ENCODE measurements at places on chromosomes 2 and 18.

- no peak for DNase-seq
These were observed 68.9 kb upstream of the CELF4 start for GRCh38 chr18:37634516-37634915.

- no peak for DNase-seq
These were observed 905.1 kb downstream of the NRXN1 start for GRCh38 chr2:50126845-50127244.

DNA sequence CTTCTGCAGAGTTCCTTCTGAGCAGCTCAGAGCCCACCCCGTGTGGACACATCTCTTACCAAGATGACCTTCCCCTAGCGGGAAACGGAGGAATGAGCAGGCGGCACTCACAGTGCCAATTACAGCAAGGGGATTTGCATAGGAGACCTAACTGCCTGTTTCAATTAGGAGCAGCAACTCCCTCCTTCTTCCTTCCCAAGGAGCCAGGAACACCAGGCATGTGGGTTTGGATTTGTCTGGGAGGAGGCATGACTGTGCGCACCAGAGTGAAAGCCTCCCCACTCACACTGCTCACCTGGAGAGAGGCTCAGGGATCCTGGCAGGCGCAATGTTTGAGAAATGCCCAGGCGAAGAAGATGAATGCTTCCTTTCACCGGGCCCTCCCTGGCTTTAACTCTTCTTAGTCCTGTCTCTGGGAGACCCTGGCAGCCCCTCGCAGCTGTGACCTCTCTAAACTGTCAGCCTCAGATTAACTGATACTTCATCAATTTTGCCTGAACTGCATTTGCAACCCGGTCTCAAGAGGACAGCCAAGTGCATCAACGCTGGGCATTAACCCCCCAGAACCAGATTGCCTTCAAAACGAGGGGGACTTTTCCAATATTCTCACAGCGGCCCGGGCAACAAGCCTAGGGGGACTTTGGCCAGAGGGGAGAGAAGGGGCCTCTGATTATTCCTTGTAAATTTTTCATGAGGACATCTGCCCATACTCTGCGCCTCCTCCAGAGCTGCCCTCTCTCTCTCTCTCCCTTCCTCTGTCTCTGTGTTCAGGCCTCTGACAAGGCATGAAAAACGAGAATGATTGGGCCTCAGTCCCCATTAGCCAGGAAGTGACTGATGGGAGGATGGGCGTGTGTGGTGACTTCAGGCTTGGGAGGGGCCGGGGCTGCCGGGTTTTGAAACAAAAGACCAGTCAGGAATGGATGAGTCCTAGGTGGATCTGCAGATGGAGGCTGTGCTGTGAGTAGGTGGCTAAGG is 93.8 kb downstream of the CMPK2 start:
- no peak for DNase-seq

- DNase-seq, result no peak
These were observed 53.5 kb upstream of the ASPRV1 start for GRCh38 chr2:70014959-70015358.

GRCh38 chr2:231139796-231140195 is 15.0 kb upstream of the HTR2B start:
- no peak for DNase-seq

- no peak for DNase-seq
These were observed 847.0 kb downstream of the LRRTM4 start for GRCh38 chr2:76675212-76675611.

DNA sequence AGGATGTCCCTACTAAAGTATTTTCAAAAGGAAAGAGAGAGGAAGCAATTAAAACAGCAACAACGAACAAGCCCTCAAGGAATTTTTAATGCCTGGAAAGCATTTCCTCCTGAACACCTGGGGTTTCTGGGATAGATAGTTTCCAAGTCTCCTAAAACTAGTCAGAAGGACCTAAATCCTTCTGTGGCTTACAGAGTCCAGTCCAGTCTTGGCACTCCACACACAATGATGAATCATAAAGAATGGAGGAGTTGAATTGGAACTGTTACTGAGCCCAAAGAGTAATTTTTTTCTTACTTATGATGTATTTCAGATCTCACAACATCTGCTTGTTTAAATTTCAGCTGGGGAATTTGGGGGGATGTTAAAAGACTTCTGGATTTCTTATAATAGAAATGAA is 144.6 kb upstream of the SETBP1 start:
- DNase-seq, result no peak

- no peak for DNase-seq
These were observed 117.9 kb downstream of the SETBP1 start for GRCh38 chr18:44798433-44799048.

DNA sequence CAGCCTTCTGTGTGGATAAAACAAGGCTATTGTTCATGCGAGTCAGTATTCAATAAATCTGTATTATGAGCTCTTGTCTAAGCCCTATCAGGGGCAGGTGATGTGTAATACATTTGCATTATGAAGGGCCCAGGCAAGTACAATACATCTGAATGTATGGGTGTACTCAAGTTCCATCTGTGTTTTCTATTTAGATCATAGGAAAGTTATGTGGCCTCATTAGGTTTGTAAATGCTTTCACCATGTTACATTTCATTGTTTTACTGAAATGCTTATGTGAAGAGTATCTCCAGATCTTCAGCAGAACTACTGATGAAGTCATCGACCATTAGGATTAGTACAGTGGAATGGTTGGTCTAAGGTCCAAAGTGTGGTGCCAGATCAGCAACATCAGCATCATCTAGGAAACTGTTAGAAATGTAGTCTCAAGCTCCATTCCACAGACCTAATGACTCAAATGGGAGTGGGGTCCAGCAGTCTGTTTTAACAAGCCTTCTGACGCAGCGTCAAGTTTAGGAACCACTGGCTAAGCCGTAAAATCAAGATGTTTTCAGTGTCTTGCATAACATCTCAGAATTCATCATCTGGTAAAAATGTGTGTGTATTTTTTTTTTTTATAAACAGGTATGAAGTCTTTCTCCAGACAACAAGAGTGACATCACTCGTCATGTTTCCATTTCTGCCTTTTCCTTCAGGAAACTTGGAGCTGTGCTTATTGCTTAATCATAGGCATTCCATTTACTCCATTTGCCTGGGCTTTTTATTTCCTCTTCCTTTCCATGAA is 80.5 kb downstream of the LYPD6 start:
- DNase-seq, result no peak

DNA sequence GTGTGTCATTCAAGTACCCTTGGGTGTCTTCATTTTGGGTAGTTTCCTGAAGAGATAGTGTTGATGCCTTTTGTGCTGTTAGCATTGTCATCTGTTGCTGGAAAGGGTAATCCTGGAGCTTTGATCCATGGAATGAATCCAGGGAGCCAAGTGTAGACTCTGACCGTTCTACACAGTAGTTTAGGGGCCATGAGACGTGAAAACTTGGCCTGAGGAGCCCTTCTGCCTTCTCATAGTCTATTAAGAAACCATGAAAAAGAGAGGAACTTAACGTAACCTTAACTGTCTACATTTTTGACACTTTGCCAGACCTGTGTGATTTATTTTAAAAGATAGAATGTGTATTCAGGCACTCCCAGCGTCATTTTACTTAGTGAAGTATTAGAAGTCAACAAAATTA is 194.0 kb downstream of the BABAM2 start:
- DNase-seq, result no peak

GRCh38 chr2:24739354-24740025 is 53.7 kb downstream of the PTRHD1 start:
- DNase-seq, result no peak

DNA sequence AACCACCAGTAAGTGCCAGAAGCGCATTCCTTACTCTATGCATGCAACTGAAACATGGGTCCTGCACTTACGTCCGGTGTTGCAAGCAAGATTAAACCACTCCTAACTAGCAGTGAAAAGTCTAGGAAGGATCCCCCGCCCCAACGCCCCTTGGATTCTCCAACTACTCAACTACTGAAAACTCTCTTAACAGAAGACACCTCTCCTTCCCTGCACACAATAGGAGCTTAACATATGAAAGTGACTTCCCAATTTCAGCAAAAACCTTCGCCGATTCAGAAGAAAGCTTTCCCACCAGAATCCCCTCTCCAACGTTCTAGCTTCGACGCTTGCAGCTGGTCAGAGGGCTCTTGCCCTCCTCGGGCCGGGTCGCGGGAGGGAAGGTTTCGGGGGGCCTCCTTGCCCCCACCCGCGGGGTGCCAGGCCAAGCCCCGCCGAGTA is 578 bp downstream of the IWS1 start:
- DNase-seq, result no peak

DNA sequence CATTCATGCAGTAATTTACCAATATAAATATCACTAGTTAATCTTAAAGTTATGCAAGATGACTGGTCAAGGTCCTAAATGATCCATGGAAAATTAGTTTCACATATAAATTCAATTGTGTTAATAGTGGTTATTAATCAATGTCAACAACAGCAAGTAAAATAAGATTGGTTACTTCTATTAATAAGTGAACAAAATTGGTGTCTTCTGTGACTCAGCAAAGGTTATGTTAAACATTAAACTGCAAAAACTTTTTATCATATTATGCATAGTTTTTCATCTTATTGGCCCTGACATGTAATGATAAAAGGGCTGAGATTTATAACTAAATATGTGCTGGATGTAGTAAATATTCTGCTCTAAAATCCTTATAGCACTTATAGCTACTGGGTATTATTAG is 359.0 kb upstream of the UBE2E3 start:
- DNase-seq, result no peak

Measured in activated CD8-positive, alpha-beta memory T cell treated with anti-CD3 and anti-CD28 coated beads, Interleukin-2, amount 50 U/mL, for 48 hours (primary cell).